Skin of body (tissue), 3 donors: ENCODE measurements at places on chromosomes 3 and 15.

GRCh38 chr3:157534725-157535161, 31.5 kb upstream of the VEPH1 start:
- no peak for DNase-seq

DNA sequence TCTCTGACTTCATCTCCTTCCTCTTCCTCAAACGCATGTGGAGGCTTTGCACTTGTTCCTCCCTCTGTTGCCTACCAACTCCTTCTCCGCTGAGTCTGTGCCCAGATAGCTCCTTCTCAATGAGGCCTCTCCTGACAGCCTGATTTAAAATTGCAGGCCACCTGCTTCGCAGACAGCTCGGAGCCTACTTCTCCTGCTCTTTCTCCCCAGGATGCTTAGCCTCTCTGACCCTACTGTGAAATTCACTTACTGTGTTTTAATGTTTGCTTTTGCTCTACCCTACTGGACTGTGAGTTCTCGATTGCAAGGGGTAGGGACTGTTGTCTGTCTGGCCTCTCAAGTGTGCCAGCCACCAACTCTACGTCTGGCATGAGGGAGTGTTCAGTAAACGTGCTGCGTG, 83.4 kb downstream of the EEFSEC start:
- DNase-seq = no peak

- no peak for DNase-seq
These were observed 763.4 kb upstream of the GRM7 start for GRCh38 chr3:6097556-6097955.

DNA sequence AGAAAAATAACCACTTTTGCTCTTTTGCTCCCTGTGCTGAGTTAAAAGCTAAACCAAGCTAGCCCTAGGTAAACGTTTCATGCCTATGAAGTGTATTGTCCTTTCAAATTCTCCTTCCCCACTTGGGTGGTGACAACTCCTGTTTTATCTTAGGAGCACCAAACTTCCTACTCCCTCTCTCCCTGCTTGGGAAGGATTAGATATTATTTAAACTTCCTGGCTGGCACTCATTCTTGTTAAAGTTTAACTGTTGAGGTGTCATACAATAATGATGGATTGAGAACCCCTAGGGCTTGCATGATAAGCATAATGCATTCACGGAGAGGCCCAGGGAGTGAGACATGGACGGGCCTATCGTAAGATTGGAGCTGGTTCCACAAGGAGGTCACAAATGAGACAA, 29.5 kb downstream of the B4GALT4 start:
- DNase-seq = no peak

GRCh38 chr3:71563827-71564226, 19.7 kb downstream of the FOXP1 start:
- DNase-seq = no peak

- no peak for DNase-seq
These were observed 37.9 kb upstream of the KCNH8 start for GRCh38 chr3:19110335-19110895.

DNA sequence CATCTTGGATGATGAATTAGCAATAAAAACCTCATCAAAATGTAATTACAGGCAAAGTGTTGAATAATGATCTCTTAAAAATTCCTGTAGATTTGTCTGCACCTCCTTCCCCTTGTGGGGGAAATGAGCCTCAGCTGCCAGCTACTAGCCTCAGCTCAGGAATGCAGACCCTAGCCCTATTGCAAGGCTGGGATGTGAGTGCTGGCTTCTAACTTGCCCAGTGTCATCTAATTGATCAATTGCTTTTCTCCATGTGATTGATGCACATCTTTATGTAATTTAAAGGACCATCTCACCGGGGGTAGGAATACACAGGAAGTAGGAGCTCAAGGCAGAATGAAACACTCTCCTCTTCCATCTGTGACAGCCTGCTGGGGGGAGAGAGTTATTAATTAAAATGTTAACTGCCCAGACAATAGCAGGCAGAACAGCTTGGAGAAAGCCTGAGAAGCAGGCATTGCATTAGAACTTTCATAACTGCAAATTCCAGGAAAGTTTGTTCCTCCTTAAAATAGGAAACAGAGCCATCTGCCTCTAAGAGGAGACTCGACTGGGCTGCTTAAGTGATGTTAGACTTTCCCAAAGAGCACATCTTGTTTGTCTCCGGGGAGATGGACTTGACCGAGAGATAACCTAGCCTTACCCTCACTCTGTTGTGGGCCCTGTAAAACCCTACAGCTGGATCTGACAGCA, 69.6 kb downstream of the LRTM1 start:
- DNase-seq = peak; percentile 19

DNA sequence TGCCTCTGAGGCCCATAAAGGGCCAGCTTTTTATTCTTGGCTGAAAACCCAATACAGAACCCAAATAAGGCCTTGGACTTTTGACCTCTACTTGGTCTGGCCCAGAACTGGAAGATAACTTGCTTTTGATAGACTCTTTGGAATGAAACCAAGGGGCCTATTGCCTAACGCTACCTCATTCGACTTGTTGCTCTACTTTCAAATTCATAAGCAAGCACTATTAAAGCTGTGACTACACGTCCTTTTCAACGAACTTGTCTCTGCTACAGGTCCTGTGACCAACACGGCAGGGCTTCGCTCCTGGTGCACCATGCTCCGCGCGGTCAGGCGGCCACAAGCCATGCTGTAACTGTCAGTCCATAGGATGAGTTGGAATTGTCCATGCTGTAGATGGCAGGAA, 385.4 kb downstream of the MFSD1 start:
- no peak for DNase-seq

GRCh38 chr3:48222616-48223513, at the start of gene CAMP:
Gene CAMP, plus strand, starts transcription at chr3:48223495. Its CDS starts 17 bp downstream, at chr3:48223512.
- peak; percentile 0 for DNase-seq

- no peak for DNase-seq
These were observed 13.8 kb downstream of the CRBN start for GRCh38 chr3:3165650-3166049.

DNA sequence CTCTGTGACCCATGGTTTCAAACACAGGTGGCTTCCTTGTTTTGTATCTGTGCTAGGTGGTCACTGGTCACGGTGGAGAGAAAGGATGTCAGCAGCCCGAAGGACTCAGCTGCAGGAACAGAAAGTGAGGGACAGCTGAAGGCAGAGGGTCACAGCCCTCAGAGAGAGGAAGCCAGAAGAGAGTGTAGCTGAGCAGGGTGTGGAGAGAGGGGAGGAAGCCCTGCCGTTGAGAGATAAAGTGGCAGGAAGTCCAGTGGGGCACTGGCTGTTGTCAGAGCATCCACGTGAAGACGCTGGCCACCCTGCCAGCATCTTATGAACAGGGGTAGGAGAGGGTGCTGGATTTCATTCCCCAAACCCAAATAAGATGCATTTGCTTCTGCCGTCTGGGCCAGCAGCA, 36.9 kb downstream of the LIMD1 start:
- DNase-seq = no peak

GRCh38 chr3:187669675-187670504, at the start of gene SST:
Gene SST, minus strand, starts transcription at chr3:187670394. Its CDS starts 103 bp downstream, at chr3:187670291.
- no peak for DNase-seq

DNA sequence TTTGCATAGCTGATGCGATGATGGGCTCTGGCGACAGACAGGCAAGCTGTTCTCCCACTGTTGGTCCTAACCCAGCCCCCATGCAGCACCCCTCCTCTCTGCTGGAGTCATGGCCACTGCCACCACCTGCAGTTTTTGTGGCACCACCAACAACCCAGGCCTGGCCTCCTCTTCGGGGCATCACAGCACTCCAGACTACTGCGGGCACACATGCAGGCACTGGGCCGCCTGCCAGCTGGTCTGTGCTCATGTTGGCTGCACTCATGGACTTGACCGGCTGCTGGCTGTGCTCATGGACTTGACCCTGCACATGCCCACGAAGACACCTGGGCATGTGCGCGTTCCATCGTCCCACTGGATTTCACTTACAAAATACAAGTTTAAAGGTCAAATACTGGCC, 130.9 kb upstream of the TMEM108 start:
- no peak for DNase-seq
